ENCODE measurements at places on chromosomes 3 and 15.

DNA sequence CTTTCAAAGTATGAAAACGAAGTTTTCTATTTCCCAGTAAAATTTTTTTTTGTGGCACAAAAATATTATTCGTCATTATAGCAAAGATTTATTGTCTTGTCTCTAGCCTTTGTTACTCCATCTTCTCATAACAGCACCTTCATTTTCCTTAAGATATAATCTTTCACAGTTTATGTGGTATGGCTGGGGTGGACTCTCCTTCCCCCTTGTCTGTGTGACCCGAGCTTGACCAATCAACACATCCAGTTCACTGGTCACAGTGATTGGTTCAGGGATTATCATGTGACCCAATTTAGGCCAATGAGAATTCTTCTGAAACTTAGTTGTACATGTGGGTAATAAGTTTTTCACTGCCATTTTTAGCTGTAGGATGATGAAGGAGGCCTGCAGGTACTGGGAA is 71.2 kb upstream of the DCBLD2 start:
- DNase-seq: no peak

DNA sequence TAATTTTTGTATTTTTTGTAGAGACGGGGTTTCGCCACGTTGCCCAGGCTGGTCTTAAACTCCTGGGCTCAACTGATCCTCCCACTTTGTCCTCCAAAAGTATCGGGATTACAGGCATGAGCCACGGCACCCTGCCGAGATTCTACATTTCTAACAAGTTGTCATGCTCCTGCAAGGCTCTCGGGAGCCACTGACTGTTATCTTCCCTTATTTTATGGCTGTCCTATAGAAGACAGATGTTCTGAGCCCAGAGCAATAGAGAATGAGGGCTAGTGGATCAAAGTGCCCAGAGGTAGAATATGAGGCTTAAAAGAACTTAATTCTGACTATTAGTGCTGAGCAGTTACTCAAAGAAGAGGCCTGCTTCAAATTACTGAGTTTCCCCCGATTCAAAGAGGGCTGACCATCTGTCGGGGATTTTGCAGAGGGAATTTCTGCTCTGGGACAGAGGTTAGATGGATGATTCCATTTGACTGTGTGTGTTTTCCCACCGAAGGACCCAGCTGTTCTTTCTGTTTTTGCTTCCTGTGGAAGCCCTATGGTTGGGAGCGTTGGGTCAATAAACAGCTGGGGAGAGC is 39.5 kb downstream of the ITPR1 start:
- no peak for DNase-seq

GRCh38 chr3:41975416-41976103 is 13.7 kb upstream of the ULK4 start:
- no peak for DNase-seq

DNA sequence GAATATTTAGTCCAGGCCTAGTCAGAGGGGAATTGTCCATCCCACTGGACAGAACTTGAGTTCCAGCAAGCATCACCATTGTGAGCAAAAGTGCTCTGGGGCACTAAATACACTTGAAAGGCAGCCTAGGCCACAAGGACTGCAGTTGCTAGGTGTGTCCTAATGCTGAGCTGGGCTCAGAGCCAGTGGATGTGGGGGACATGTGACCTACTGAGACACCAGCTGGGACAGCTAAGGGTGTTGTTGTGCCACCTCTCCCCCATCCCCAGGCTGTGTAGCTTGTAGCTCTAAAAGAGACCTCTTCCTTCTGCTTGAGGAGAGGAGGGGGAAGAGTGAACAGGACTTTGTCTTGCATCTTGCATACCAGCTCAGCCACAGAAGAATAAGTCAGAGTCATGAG is 120.9 kb downstream of the DTWD1 start:
- DNase-seq: no peak

DNA sequence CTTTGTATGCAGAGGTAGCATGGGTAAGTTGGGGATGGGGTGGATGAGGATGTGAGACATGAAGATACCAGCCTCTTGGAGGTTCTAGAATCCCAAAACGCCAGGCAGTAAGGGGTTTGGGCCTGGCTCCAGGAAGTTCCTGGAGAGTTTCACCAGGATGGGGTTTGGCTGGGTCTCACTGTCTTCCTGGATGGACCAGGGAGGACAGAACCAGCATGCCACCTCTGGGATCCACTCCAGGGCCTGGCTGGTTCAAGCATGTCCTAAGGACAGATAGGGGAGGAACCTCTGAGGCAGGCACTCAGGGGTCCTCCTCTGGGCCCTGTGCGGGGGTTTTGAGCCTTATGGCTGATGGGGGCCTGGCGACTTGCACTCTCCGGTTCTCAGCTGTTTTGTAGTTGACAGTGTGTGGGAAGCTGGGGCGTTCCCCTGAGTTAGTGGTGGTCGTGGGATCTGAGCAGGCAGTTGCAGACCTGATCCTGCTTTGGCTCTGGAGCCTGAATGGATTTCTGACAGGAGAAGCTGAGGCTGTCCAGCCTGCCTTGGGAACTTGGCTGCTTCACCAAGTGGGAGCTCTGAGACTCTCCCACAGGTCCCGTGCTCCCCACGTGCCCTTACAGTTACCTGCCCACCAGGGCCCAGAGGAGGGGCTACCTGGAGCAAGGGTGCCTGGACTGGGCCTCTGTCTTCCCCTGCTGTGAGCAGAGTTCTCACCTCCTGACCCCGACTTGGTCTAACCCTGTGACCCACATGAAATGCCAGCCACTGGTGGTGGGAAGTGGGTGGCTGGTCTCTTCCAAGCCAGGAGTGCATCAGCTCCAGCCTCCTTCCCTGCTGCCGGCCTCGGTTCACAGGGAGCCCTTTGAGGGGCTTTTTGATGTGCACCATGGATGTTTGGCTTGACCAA is 128.4 kb downstream of the EEFSEC start:
- DNase-seq: no peak

GRCh38 chr3:25537516-25537915 is 109.5 kb downstream of the RARB start:
- DNase-seq: no peak

DNA sequence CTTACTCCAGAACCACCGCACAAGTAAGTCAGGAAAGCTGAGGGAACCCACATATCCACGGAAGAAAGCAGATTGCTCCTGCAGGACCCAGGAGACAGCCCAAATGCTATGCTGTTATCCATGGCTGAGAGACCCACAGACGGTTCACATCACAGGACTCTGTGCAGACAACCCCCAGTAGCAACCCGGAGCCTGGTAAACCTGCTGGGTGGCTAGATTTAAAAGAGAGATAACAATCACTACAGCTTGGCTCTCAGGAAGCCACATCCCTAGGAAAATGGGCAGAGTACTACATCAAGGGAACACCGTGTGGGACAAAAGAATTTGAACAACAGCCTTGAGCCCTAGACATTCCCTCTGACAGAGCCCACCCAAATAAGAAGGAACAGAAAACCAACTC is 13.8 kb upstream of the TRIM42 start:
- no peak for DNase-seq

GRCh38 chr15:62992302-62992701 is 50.2 kb upstream of the TPM1 start:
- no peak for DNase-seq

DNA sequence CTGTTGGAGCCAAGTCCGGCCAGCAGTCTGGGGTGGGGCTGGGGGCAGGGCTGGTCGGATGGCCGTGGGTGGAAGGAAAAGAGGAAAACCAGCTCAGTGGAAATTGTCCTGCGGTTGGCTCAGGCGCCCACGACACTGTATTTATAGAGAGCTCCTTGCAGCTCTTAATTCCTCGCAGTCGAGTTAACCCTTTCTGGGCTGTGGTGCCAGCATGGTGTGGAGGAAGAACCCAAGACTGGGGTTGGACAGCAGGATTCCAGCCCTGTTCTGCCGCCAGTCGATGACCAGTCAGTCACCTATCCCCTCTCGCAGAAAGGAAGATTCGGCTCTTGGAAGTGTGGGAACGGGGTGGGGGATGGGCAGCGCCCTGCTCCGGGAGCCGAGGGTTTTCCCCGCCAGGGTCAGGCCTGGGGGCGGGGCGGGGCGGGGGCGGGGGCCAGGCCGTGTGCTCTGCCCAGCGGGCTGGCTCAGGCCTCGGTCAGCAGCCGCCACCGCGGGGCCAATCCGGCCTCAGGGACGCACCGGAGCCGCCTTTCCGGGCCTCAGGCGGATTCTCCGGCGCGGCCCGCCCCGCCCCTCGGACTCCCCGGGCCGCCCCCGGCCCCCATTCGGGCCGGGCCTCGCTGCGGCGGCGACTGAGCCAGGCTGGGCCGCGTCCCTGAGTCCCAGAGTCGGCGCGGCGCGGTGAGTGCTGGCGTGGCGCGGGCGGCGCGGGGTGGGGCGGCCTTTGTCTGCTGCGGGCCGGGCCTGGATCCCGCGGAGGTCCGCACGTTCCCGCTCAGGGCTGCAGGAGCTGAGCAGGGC is at the start of gene CD276:
Gene CD276 (plus strand): TSS at position 607 of the 804 bp plus-strand sequence. CDS start 15,257 bp downstream, outside the sequence.
- DNase-seq: peak; percentile 69

- DNase-seq: no peak
These were observed 336.2 kb downstream of the EPHB1 start for GRCh38 chr3:135131290-135131689.

DNA sequence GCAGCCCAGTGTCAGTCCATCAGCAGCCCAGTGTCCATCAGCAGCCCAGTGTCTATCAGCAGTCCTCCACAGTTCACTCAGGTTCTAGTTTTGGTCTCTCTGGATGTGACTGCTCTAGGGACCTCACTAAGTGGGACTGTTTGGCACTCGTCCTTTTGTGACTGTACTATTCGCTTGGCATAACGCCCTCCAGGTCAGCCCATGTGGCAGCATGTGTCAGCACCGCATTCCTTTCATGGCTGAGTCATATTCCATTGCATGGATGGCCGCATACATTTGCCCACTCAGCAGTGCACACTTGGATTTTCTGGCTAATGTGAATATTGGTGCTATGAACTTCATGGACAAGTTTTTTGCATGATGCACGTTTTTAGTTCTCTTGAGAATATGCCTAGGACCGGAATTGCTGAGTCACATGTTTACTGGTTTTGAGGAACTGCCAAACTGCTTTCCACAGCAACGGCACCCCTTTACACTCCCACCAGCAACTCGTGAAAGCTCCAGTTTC is 16.4 kb downstream of the CHST13 start:
- peak; percentile 27 for DNase-seq

DNA sequence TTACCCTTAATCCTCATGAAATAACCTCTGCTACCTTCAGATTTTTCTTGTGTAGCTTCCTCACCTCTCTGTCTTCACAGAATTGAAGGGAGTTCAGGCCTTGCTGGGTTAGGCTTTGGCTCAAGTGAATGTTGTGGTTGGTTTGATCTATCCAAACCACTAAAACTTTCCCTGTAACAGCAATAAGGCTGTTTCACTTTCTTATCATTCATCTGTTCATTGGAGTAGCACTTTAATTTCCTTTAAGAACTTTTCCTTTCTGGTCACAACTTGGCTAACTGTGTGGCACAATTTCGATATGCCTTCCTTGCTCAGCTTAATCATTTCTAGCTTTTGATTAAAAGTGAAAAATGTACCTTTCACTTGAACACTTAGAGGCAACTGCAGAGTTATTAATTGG is 129.8 kb downstream of the NR1I2 start:
- no peak for DNase-seq

GRCh38 chr3:166388321-166388720 is 551.1 kb upstream of the BCHE start:
- no peak for DNase-seq

DNA sequence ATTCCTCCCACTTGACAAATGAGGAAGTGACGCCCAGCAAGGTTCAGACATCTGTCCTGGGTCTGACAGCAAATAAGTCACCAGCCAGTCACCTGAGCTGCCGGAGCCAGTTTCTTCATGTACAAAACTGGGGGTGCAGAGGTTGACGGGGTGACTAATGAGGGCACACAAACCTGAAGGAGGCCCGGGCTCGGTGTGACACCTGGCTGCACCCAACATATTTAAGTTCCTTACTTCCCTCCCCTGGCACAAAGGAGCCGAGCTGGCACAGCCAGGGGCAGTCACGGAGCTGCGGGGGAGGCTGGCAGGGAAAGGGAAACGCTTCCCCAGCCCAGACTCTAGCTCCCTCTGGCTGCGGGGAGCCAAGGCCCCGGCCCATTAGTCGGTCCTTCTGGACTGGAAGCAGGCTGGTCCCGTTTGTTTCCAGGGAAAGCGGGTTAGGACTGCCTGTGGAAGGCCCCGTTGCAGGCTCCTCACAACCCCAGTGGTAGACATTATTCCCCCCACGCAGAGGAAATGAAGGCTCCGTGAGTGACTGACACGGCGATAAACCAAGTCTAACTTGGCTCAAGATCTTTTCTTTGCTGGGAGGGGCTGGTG is 2.3 kb downstream of the FBXL22 start:
- DNase-seq: peak; percentile 76

- no peak for DNase-seq
These were observed 324.0 kb upstream of the LRRFIP2 start for GRCh38 chr3:37498126-37499039.

- DNase-seq: no peak
These were observed 63.9 kb upstream of the PXYLP1 start for GRCh38 chr3:141167681-141168080.

GRCh38 chr3:191261304-191261638 is 62.2 kb downstream of the OSTN start:
- no peak for DNase-seq

DNA sequence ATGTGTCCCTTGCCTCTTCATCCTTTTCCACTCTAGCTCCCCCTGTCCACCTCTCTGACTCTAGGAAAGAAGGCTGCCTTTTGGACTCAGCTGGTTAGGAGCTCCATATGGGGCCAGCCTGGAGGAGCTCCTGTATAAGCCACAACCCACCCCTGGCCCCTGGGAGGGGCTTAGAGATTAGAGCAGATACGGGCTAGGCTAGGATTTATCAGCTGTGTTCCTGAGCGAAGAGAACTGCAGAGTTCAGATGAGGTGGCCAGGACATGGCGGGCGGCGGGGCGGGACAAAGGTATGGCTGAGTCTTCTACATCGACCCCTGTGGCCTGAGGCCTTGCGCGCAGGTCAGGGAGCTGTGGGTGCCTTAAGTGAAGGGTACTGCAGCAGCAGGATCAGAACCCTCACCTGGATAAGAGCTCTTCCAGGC is 7.9 kb downstream of the NBEAL2 start:
- DNase-seq: no peak

- peak; percentile 76 for DNase-seq
These were observed 8.4 kb downstream of the GOLM2 start for GRCh38 chr15:44296625-44297524.

- peak; percentile 36 for DNase-seq
These were observed 296.8 kb downstream of the RORA start for GRCh38 chr15:60932051-60932915.
